ENCODE measurements at places on chromosomes 2 and 18. TPM values are rescaled to one million over a fixed set of nuclear protein-coding genes. Genes with fewer than 3 reads are reported as not detected.
A peak's percentile ranks its signal among the peaks of the same experiment; 100 is the strongest.

- no peak for DNase-seq
These were observed 97.6 kb downstream of the C1D start for GRCh38 chr2:67965246-67965645.

DNA sequence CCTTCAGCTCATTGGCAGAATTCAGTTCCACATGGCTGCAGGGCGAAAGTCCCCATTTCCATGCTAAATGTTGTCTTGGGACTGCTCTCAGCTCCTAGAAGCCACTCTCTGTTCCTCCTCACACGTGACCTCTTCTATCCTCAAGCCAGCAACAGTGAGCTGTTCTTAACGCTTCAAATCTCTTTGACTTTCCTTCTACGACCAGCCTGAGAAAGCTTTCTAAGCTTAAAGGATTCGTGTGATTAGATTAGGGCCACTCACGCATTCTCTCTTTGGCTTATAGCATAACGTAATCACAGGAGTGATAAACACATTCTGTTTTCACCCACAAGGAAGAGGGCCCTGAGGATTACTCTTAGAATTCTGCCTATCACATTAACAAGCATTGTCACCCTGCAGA lies 29.8 kb upstream of the LAMA1 start:
- peak; percentile 17 for DNase-seq

DNA sequence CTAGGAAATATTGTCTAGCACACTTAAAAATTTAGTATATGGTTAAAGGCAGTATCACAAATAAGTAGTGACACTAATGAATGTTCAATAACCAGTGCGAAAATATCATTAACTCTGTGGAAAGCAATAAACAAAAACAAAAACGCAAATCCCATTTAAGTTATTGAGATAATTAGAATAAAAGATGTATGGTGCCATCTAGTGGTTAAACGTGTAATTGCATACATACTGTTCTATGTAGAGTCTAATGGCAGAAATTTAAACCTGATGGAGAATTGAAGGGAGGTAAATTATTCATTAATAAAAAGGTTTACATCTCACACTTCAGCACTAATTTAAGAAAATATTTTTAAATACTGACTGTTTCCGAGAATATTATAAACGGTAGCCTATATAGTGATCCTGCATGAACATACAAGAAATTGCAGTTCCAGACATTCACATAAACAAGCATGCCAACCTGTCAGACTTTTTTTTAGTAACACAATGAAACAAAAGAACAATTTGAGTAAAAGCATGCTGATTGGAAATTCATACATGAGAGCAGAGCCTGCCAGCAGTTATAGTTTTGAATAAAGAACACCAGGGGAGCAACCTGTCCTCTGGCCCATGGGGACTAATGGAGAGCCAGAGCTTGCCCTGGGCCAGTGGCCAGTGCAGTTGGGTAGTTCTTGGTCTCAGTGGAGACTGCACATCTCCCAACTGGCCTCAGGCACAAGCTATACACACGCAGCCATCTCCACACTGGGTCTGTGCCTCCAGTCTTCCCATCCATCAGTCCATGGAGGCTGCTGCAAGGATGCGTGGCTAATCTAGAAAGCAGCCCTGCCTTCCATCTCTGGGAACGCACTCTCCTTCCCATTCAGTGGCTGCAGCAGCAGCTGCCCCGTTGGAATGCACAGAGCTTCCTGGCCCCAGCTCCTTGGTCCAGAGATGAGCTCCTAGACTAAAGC lies 28.0 kb downstream of the GCG start:
- DNase-seq = no peak

- DNase-seq = no peak
These were observed 295.5 kb downstream of the ZNF521 start for GRCh38 chr18:25056429-25056828.

DNA sequence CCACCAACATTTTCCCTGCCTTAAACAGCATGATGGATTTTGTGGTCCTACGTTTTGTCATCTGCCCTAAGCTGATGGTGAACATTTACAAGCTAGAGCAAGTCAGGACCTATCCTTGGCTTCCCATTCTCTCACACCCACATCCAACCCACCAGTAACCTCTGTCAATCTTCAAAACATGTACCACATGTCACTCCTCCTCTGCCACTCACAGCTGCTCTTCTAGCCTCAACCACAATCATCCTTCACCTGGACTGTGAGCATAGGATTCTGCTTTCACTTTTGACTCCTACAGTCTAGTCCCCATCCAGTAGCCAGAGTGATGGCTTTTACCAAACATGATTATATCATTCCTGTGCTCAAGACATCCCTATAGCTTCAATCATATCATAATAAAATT lies 279.8 kb upstream of the DLGAP1 start:
- DNase-seq = no peak

DNA sequence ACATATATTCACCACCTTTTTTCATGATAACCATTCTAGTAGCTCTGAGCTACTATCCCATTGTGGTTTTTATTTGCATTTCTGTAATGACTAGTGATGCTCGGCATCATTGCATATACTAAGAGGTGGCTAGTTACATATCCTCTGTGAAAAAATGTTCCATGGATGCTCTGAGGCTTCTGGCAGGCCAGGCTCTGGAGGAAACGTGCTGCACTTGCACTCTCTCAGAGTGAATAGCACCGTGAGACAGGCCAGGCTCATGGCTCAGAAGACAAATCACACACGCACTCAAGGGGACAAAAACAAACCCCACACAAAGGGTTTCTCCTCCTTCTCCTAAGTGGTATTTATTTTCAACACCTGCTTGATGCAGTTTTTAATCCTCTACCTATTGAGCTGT lies 1085.3 kb upstream of the CNTNAP5 start:
- no peak for DNase-seq

DNA sequence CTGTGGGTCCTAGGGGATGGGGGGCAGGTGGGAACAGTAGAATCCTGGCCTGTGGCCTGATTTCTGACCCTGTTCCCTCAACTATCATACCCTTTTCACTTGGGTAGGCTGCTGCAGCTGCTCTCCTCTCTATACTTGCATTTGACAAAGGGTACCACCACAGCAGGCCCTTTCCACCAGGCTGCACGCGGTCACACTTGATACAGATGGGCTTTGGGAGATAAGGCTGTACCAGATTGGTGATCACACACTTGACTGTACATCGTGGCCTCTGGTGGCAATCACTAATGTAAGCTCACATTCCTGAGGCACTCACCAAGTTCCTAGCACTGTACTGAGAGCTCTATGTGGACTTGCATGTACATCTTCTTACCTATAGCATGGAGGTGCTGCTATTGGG lies 1.6 kb upstream of the RALB start:
- DNase-seq = no peak

GRCh38 chr2:217789003-217789735 lies 213.6 kb downstream of the TNS1 start:
- peak; percentile 89 for DNase-seq

- DNase-seq = peak; percentile 43
These were observed 8.9 kb downstream of the COL6A3 start for GRCh38 chr2:237405006-237405559.

The CYP27C1 gene
- total RNA-seq = 0.50 TPM

The FAHD2A gene
- total RNA-seq = 48.5 TPM

The C2orf66 gene
- 1.2 TPM for total RNA-seq

The DLGAP1 gene
- total RNA-seq = 69.1 TPM
